HT-29 (cell line): ENCODE measurements at places on chromosomes 3 and 15. TPM values are rescaled to one million over a fixed set of nuclear protein-coding genes. Genes with fewer than 3 reads are reported as not detected.
A peak's percentile ranks its signal among the peaks of the same experiment; 100 is the strongest.

GOLGA6A gene
- total RNA-seq = not detected in 2 replicates

- DNase-seq = no peak
Observed at GRCh38 chr3:197306374-197307086, 8.1 kb upstream of the DLG1 start.

GRCh38 chr3:170476291-170476690 is 57.6 kb downstream of the CLDN11 start:
- DNase-seq = no peak

DNA sequence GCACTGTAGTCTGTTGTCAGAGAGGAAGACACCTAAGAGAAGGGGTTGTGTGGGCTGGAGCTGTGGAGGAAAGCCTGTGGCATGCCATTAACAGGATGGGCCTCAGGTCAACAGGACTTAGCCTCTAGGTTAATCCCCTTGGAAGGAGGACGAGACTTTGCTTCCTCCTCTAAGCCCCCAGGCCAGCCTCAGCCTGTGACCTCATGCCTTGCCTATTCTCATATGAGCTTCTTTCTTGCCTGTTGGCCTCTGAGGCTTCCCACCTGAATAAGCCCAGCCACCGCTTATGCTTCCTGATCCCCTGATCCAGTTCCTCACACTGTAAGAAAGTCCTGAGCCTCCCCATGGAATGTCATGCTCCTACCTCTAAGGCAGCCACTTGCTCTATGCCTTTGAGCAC is 52.2 kb upstream of the TBC1D21 start:
- DNase-seq = no peak

- no peak for DNase-seq
Observed at GRCh38 chr15:94206463-94207167, 24.7 kb upstream of the MCTP2 start.

GRCh38 chr15:56045068-56045748 is 51.8 kb upstream of the NEDD4 start:
- DNase-seq = peak; percentile 25

- DNase-seq = no peak
Observed at GRCh38 chr3:147756476-147756875, 347.3 kb downstream of the ZIC1 start.

DNA sequence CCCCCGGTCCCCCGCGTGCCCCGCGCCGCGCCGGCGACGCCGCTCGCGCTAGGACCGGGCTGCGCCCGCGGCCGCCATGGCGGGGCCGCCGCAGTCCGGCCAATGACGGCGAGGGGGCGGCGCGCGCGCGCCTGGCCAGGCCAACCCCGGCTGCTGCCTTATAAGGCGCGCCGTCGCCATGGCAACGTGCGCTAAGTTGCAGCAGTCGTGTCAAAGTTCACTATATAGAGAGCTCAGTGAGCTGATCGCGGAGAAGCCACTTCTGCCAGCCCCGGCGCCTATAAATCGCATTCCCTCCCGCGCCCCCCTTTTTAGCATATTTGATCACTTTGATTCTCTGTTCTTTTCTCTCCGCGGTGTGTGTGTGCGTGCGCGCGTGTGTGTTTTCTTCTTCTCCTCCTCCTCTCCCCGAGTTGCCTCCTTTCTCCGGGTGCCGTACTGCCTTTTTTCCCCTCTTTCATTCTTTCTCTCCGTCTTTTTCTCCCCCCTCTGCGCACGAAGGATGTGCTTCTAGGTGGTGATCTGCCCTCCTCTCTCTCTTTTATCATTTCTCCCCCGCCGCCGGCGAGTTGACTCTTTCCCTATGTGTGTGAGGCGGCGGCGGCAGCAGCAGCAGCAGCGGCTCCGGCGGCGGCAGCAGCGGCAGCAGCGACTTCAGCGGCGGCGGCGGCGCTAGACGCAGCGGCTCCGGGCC is at the start of gene NR2F2:
Gene NR2F2, plus strand, starts transcription at position 251 of the 694 bp plus-strand sequence. CDS start 1,406 bp downstream, outside the sequence.
- peak; percentile 100 for DNase-seq

GRCh38 chr3:121730940-121731687 is 18.4 kb downstream of the GOLGB1 start:
- no peak for DNase-seq

DOCK3 gene
- 0.10 TPM in 1 of 2 replicates, not detected in the other for total RNA-seq

GRCh38 chr3:123449997-123450604 is 1.2 kb upstream of the ADCY5 start:
- no peak for DNase-seq

- peak; percentile 11 for DNase-seq
Observed at GRCh38 chr3:76369170-76369569, 583.8 kb upstream of the ZNF717 start.

DNA sequence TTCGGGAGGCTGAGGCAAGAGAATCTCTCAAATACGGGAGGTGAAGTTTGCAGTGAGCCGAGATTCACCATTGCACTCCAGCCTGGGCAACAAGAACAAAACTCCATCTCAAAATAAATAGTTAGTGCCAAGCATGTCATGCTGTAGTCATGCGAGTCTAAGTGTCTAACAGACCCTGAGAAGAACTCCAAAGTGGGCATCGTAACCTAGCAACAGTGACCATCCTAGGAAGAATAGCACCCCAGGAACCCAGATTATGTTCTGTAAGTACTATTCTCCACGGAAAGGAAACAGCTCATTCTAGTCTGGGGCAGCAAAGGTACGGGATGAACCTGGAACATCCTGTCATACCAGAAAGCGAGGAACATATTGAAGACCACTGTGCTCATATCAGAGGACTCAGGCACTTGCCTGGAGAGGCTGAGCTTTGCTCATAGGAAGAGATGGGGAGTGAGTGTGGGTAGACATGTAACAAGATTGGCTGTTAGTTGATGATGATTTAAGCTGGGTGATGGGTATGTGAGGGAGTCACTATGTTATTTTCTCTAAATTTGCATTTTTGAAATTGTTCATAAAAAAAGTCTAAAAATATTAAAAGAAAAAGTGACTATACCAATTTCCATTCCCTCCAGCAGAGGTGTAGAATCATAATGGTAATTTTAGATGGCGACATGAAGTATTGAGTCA is 31.7 kb downstream of the BCL2L10 start:
- DNase-seq = no peak

GRCh38 chr3:174061162-174061561 is 663.6 kb downstream of the NLGN1 start:
- no peak for DNase-seq

DNA sequence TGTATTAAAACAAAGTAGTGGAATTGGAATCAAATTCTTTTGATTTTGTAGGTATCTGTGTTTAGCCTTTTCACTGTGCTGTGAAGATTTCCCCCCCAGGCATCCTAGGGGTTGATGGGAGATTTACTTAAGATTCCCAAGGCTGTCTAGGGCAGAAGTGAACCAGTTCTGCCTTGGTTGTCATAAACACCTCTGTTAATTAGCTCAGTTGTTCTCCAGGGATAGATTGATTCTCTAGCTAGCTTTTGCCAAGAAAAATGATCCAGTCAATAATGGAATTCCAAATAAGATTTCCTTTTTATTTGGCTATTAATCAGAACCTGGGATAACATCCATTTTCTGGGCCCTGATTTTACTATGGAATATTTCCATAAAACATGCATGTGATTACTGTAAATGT is 12.7 kb downstream of the DAG1 start:
- DNase-seq = no peak

DNA sequence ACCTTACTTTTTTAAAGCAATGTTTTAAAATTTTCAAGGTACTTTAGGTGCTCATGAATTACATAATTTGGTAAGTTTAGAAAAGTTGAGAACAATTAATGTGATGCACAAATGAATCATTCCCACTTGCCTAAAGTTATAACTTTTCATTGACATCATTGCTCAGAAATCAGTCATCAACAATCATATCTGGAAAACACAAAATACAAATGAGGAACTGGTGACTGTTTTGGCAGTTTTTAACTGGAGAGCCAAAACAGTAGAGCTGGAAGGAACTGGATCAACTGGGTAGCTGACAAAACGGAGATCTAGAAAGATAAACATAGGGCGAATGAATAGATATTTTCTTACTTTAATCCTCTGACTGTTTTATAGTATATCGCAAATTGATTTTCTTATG is 767.1 kb downstream of the IGSF11 start:
- DNase-seq = no peak

DNA sequence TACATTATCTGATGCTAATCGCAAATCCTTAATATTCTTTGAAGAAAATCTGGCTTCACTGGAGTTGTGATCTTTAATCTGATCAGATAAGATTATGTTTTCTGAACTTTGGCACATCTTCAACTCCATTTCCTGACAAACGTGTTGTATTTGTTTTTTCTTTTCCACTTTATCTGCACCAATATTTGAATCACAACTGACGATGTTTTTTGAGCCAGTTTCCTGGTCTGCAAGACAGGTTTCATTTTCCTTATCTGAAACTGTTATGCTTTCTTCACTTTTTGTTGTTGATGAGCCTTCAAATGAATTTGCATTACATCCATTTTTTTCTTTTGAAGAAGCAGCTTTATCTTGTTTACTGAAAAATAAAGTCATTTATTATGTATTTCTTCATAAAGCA is 101.5 kb downstream of the ZNF280D start:
- DNase-seq = peak; percentile 22

DAZL gene
- not detected in 2 replicates for total RNA-seq

DNA sequence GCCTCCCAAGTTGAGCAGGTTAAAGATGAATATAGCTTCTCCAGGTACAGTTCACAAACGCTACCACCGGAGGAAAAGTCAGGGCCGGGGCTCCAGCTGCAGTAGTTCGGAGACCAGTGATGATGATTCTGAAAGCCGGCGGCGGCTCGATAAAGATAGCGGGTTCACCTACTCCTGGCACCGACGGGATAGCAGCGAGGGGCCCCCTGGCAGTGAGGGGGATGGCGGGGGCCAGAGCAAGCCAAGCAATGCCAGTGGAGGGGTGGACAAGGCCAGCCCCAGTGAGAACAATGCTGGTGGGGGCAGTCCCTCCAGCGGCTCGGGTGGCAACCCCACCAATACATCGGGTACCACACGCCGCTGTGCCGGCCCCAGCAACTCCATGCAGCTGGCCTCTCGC is 61.4 kb downstream of the SNRK start:
- DNase-seq = no peak

- DNase-seq = no peak
Observed at GRCh38 chr15:88917760-88918159, 4.6 kb upstream of the MFGE8 start.

DNA sequence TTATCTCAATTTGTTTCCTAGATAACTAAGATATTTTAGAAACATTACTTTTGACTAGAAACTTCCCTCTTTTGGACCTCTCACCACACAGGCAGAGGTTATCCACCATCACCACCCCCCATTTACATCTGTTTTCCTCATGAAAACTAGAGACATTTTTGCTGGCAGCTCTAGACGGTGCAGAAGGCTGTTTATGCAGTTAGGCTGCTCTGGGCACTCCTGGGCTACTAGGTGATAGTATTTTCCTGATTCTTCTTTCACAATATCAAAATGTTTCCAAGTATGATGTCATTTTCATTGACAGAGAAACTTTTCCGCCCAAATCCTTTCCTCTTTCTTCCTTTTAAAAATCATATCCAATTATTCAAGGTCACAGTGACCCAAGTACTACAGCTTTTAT is 67.1 kb downstream of the PLOD2 start:
- no peak for DNase-seq

TRIM42 gene
- not detected in 2 replicates for total RNA-seq

GRCh38 chr3:177960014-177960413 is 576.2 kb upstream of the KCNMB2 start:
- DNase-seq = no peak

DNA sequence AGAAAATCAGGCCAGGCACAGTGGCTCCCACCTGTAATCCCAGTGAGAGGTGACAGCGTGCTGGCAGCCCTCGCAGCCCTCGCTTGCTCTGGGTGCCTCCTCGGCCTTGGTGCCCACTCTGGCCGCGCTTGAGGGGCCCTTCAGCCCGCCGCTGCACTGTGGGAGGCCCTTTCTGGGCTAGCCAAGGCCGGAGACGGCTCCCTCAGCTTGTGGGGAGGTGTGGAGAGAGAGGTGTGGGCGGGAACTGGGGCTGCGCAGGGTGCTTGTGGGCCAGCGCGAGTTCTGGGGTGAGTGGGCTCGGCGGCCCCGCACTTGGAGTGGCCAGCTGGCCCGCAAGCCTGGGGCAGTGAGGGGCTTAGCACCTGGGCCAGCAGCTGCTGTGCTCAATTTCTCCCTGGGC is 252.6 kb downstream of the FOXP1 start:
- no peak for DNase-seq

- DNase-seq = peak; percentile 28
Observed at GRCh38 chr15:45891766-45892165, 256.9 kb downstream of the SQOR start.

DNA sequence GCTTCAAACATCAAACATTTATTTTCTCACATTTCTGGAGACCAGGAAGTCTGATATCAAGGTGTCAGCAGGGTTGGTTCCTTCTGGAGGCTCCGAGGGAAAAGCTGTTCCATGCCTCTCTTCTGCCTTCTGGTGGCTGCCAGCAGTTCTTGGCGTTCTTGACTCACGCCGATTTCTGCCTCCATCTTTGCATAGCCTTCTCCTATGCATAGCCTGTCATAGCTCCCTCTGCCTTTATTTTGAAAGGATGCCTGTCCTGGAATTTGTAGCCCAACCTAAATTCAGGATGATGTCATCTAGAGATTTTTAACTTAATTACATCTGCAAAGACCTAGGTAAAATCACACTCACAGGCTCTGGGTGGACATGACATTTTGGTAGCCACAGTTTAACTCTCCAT is 70.4 kb downstream of the RGMA start:
- DNase-seq = peak; percentile 19

ANKRD34C gene
- total RNA-seq = not detected in 2 replicates

GRCh38 chr15:99619712-99620111 is 53.9 kb downstream of the MEF2A start:
- no peak for DNase-seq

- no peak for DNase-seq
Observed at GRCh38 chr3:142019794-142020320, 129.5 kb downstream of the TFDP2 start.

ESYT3 gene
- not detected in 2 replicates for total RNA-seq

NECTIN3 gene
- 16.1 and 18.6 TPM in 2 replicates for total RNA-seq

- DNase-seq = no peak
Observed at GRCh38 chr3:37527361-37527760, 334.3 kb upstream of the CTDSPL start.

DNA sequence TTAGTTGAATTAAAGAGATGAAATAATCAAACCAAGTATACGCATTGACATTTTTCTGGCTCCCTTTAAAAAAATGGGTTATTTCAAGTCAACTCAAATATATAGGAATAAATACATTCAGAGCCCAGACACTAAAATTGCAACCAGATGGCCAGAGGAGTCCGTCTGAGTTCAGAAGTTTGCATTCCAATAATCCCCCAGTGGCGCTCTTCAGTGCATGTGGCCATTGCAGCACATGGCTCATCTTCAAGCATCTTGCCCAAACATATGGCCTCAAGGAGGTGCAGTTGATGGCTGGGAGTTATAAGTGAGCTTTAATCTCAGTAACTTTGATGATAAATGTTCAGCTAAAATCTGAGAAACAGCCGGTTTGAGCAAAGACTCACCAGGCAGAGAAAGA is 295.8 kb upstream of the LRRN1 start:
- DNase-seq = no peak

GRCh38 chr3:22609139-22609538 is 594.0 kb upstream of the UBE2E2 start:
- DNase-seq = no peak

FMN1 gene
- total RNA-seq = 9.4 and 11.5 TPM in 2 replicates

DNA sequence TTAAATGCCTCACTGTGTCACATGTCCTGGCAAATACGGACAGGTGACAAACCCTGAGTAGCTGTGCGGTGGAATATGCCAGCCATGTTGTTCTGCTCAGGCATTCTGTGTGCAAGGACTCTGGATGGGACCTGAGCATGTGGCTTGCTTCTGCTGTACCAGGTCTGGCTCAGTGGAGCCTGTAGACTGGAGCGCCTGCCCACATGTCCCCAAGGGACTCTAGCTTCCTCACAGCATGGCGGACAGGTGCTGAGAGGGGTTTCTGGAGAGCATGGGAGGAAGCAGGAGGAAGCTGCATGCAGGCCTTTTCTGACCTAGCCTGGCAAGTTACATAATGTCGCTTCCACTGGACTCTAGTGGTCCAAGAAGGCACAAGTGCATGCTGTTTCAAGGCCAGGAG is 96.3 kb downstream of the PLXNA1 start:
- no peak for DNase-seq
